ENCODE measurements at places on chromosomes 5 and 9.

- H3K27me3 ChIP-seq = no peaks in the 10 kb centered on the region
- H3K4me3 ChIP-seq = no peak overlapping the region
- H3K36me3 ChIP-seq = no peaks in the 10 kb centered on the region
- H3K27ac ChIP-seq = no peak overlapping the region
- DNase-seq = no peak
These were observed 371.7 kb upstream of the IRX4 start for GRCh38 chr5:2254406-2254805.

DNA sequence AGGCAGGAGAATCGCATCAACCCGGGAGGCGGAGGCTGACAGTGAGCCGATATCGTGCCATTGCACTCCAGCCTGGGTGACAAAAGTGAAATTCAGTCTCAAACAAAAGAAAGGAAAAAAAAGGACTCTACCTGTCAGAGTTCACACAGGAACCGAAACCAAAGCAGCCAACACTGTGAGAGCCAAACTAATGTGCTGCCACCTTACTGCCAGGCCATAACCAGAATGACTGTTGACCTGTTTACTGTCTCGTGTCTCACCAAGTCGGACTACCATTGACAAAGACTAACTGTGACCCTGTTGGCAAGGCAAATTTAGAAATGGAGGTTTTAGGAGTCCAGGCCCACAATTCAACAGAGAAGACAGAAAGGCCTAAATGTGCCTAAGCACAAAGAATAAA, 112.4 kb downstream of the ANXA2R start:
- H3K27ac ChIP-seq = no peak overlapping the region
- no peaks in the 10 kb centered on the region for H3K36me3 ChIP-seq
- no peaks in the 10 kb centered on the region for H3K4me1 ChIP-seq
- H3K27me3 ChIP-seq = no peaks in the 10 kb centered on the region
- H3K4me3 ChIP-seq = no peak overlapping the region

DNA sequence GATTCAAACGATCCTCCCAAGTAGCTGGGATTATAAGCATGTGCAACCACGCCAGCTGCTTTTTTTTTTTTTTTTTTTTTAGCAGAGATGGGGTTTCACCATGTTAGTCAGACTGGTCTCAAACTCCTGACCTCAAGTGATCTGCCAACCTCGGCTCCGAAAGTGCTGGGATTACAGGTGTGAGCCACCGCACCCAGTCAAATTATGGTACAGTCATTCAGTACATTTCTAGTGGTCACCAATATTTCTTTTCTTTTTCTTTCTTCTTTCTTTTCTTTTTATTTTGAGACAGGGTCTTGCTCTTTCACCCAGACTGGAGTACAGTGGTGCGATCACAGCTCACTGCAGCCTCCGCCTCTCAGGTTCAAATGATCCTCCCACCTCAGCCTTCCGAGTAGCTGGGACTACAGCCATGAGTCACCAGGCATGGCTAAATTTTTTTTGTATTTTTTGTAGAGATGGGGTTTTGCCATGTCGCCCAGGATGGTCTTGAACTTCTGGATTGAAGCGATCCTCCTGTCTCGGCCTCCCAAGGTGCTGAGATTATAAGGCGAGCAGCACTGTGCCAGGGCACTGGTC, 25.4 kb upstream of the DCP2 start:
- DNase-seq = no peak
- no peaks in the 10 kb centered on the region for H3K36me3 ChIP-seq
- H3K4me3 ChIP-seq = no peak overlapping the region
- H3K27ac ChIP-seq = no peak overlapping the region
- no peaks in the 10 kb centered on the region for H3K4me1 ChIP-seq
- no peaks in the 10 kb centered on the region for H3K27me3 ChIP-seq

DNA sequence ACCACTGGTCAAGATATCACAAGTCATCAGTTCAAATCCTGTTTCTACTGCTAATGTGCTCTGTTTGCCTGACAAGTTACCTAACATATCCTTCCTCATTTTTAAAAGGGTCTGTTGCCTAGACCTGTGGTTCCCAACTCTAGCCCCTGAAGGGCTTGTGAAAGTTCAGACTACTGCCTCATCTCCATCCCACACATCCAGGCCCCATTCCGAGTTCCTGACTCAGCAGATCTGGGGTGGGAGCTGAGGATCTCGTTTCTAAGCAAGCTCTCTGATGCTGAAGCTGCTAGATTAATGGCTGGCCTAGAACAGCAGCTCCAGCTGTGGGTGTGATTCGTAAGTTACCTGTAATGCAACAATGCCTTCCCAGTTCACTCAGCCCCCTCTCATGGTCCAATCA, 32.5 kb downstream of the S1PR3 start:
- no peaks in the 10 kb centered on the region for H3K4me1 ChIP-seq
- H3K4me3 ChIP-seq = no peak overlapping the region
- no peak for DNase-seq
- H3K27me3 ChIP-seq = no peaks in the 10 kb centered on the region

DNA sequence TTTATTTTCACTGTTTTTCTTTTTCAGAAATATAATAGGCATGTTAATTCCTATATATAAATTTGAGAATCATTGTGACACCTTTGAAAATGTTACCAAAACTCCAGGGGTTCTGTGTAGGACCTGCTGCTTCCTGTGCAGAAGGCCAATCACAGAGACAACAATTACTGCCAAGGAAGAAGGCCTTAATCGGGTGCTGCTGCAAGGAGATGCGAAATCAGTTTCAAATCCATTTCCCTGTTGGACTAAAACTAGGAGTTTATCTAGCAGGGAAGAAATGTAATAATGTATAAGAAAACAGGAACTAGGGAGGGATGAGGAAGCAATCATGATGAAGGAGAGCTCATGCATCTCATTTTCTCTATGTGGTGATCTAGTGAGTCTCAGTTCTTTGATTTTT, 209.7 kb upstream of the NUDT12 start:
- no peaks in the 10 kb centered on the region for H3K27me3 ChIP-seq
- H3K4me1 ChIP-seq = no peaks in the 10 kb centered on the region
- H3K4me3 ChIP-seq = no peak overlapping the region
- no peak overlapping the region for H3K27ac ChIP-seq
- DNase-seq = no peak

Measured in Caco-2 (cell line).